MM.1S (cell line): ENCODE measurements at places on chromosomes 12 and 14.

GRCh38 chr14:22898302-22899090, 15.5 kb downstream of the REM2 start:
- DNase-seq = no peak

DNA sequence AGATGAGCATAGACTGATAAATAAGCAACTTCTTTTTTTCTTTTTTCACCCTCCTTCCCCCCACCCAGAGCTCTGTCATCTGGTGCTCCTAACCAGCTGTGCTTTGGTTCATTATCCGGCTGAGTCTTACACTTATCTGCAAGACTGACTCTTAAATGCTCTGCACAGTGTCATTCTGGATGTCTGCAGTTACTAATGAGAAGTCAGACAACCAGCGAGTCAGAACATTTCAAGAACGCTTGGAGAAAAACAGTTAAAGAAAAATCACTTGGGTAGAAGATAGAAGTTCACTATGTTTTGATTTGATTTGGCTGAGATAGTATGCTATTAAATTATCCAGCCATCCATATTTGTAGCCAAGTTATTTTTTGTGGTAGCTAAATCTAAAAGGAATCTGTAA, 328.9 kb upstream of the PRICKLE1 start:
- DNase-seq = no peak

DNA sequence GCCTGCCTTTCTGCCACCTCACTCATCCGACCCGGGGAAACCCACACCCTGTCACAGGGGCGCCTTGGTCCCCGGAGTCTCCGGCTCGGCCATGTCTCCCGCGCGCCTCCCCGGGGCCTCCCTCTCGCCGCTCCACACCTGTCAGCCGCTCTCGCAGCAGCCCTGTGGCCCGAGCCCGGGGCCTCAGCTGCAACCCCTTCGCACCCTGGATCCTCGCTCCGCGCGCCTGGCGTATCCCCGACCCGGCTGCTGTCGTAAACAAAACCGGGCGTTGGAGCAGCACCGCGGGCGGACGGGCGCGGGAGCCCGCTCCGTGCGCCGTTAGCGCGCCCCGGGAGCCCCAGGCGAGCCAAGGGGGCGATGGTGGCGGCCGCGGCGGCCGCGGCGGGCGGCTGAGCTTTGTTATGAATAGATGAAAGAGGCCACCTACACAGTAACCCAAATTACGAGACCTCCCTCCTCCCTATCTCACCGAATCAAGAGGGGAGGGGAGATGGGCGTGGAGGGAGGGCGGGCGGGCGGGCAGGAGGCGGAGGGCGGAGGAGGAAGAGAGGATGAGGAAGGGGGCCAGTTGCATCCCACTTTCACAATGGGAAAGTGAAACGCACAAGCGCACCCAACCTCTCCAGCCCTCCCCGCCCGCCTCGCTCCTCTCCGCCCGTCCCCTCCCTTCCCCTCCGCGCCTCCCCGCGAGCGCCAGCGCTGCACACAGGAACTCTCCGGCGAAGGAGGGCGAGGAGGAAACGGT, at the start of gene PLXNC1:
PLXNC1 (plus strand) TSS at position 587 of the 748 bp plus-strand sequence. CDS start 395 bp downstream, outside the sequence.
- DNase-seq = peak; percentile 81

DNA sequence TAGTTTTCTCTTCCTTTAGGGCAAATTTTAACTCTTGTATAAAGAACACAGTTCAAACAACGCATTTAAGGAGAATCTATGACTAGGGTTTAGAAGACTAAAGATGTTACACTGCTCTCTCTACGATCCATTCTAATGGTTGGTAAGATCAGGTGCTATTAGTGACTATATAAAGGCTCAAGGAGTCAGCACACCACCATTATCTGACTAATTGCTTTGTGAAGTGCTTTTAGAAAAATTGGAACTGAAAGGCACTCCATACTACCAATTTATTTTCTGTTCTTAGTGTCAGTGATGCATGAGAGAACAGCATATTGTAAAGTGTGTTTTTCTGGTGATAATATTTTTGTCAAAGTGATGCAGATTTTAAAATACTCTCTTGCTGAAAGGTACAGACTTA, 136.8 kb downstream of the SYT1 start:
- DNase-seq = no peak

GRCh38 chr12:125330645-125331341, 265.6 kb downstream of the AACS start:
- peak; percentile 23 for DNase-seq

DNA sequence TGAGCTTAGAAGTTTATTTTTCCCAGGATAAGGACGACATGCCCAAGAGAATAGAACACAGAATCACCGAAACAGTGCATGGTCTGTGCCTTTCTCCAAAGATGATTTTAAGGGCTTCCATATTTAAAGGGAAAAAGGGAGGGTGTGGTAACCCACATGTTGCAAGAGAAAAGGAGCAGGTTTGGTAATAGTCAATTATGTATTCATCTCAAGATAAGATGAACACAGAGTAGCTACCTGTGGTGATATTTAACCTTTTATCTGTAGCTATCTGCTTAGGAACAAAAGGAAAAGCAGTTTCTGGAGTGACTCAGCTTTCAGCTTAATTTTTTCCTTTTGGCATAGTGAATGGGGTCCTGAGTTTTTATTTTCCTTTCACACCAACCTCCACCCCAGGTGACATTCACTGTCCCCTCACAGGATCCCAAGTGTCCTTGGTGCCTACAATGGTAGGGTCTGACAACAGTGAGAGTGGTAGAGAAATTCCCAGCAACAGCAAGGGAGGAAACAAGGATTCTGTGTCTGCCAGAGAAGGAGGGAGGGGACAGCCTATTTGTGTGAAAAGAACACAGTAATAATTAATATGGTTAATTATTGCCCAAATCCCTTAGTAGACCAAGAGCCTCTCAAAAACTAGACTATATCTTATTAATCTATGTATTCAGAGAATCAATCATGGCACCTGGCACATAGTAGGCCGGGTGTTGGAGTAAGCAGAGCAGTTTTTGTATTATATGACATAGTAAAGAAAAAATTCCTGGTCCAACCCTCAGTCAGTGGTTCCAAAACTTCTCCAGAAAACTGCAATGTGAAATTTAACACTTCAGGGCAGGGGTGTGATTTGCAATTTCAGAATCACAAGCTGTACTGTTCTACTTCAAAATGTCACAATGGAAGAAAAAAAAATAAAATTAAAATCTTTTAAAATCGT, 154.5 kb downstream of the PHLDA1 start:
- no peak for DNase-seq

DNA sequence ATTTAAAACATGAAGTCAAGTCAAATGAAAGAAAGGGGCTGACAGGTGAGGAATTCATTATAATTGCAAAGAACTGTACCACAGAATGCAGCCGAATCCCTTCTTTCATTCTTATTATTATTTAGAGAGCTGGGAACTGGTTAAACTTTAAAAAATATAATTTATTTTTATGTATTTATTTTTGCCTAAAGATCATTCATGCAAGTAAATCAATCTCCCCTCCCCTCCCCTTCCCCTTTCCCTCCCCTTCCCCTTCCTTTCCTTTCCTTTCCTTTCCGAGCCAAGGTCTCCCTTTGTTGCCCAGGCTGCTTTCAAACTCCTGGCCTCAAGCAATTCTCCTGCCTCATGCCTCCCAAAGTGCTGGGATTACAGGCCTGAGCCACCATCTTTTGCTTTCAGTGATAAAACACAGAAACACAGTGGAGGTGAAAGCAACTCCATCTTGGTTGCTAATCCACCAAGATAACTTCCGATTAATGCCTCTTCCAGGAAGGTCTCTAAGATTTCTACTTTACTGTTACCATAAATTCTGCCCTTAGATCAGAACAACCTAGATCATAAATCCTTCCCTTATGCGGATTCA, 6.0 kb upstream of the UBC start:
- no peak for DNase-seq

DNA sequence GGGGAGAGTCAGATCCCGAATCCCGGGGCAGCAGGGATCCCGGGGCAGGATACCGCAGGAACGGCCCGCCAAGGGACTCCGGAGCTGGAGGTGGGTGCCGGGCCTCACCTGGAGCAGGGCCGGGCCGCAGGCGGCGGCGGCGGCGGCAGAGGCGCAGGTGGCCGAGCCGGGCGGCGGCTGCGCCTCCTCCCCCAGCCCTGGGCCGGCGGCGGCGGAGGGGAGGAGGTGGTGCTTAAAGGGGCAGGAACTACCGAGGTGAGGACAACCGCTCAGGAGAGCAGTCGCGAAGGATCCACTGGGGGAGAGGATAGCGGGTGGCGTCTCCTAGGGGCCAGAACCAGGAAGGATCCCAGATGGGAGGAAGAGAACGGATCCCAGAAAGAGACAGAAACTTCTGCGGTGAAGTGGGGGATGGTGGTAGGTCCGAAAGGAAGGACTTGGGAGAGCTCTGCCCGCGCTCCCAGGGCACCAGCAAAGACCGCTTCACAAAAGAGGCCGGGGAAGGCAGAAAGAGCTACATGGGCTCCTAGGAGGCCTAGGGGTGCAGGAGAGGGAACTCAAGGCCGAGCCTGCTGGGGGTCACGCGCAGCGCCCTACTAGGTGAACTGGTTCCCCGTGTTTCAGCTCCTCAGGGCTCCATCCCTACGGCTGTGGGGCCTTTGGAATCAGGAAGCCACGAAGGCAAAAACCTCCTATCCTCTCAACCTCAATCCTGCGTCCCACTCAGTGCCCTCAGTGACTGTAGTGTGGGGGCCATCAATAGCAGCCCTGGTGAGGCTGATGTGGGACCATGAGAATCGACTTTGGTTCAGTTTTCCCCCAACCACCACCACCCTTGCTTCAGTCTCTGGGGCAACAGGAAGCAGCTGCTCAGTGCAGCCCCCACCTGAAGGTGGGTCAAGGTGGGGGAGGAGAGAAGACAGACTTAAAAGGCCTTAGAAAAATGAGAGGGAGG, 5.0 kb upstream of the BAZ2A start:
- peak; percentile 84 for DNase-seq

GRCh38 chr12:124680863-124681778, 113.7 kb upstream of the NCOR2 start:
- no peak for DNase-seq

DNA sequence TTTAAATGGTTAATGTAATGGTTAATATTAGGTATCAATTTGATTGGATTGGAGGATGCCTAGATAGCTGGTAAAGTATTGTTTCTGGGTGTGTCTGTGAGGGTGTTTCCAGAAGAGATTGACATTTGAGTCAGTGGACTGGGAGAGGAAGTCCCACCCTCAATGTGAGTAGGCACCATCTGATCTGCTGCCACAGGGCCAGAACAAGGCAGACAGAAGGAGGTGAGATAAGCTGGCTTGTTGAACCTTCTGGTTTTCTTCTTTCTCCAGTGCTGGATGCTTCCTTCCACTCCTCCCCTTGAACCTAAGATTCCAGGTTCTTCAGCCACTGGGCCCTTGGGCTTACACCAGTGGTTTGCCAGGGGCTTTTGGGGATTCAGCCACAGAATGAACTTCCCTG, 756.5 kb upstream of the LRFN5 start:
- DNase-seq = no peak

- DNase-seq = no peak
These were observed 6.0 kb upstream of the SOS2 start for GRCh38 chr14:50237427-50237826.

DNA sequence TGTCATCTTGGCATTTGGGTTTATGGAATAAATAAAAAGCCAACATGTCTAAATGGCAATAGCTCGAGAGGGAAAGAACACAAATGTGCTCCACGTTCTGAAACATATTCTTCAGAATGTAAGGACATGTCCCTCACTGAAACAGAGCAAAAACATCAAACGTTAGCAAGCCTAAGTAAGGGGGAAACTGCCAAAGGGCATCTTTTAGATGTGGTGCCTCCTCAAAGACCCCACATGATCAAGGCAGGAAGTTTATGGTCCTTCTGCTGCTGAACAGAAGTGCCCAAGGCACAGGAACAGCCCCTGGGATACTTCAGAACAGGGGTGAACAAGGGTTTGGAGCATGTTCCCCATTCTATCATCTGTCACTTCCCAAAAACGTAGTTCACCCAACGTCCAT, 227.0 kb downstream of the ANO2 start:
- DNase-seq = no peak

GRCh38 chr12:47964106-47964728, 821 bp downstream of the TMEM106C start:
- DNase-seq = peak; percentile 29

DNA sequence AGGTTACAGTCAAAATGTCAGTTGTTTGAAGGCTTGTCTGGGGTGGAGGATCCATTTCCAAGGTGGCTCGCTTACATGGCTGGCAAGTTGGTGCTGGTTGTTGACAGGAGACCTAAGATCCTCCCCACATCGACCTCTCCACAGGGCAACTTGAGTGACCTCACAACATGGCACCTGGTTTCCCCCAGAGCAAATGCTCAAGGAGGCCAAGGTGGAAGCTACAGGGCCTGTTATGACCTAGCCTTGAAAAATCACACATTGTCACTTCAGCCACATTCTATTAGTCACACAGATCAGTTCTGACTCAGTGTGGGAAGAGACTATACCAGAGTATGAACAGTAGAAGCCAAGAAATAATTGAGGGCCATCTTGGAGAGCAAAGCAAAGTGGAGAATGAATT, 11.3 kb upstream of the GNG2 start:
- no peak for DNase-seq

DNA sequence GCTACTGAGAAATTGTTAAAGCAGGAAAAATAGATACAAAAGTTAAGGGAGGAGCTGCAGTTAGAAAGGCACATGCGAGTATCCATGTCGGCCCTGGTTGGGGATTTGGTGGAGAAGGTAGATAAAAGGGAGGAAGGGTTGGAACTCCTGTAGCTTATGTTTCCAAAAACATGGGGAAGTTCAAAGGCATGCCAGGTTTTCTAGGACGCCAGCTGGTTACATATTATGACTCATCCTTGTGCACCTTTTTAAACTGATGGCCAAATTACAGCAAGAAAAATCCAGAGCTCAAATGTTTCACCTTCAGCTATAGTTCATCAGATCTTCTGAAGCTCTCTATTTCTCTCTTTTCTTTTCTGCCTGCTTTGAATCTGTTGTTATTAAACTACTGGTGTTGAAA, 13.2 kb upstream of the MAP4K5 start:
- DNase-seq = no peak

GRCh38 chr12:115341442-115341841, 657.5 kb upstream of the TBX3 start:
- no peak for DNase-seq

GRCh38 chr12:14756334-14757143, 46.7 kb downstream of the WBP11 start:
- DNase-seq = peak; percentile 69

DNA sequence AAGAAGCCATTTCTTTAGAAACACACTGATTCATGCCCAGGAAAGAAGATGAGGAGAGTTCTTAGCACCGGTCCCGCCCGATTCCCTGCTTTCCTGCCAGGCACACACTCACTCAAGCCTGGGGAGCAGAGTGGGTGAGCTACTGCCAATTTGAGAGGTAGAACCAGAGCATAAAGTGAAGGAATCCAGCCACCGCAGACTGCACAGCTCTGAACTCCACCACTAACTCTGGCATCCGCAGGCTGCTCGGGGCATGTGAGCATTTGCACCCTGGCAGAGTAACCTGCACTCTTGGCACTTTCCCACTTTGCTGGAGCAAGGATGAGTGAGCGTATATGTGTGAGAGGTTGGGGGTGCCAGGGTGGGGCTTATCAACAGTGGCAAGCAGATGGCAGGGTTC, 4.0 kb upstream of the SYNDIG1L start:
- no peak for DNase-seq

DNA sequence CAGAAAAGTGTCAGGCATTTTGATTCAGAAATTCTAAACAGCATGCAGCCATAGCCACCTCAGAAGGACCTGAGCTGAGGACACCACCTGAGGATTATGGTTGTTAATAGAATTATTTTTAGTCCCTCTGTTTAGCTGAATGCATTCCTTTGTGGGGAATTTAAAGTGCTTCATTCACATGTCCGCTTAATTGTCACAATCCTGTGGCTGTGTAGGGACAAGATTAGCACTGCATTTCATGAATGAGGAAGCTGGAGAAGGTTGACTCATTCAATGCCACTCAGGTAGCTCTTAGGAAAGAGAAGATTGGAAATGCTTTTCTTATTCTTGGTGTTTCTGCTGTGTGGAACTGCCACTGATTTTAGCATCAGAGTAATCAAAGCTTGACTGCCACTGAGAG, 42.0 kb upstream of the KRR1 start:
- DNase-seq = no peak
